ENCODE measurements at places on chromosomes 4 and X. TPM values are rescaled to one million over a fixed set of nuclear protein-coding genes. Genes with fewer than 3 reads are reported as not detected.

UCP1 gene
- not detected for total RNA-seq

PALLD gene
- 257 TPM for total RNA-seq

GRCh38 chr4:52659722-52660261, 691 bp upstream of the USP46 start:
- H3K4me1 ChIP-seq: peaks cover 34% of the 10 kb centered on the region
- H3K4me3 ChIP-seq: peak overlapping the region; percentile 81
- no peaks in the 10 kb centered on the region for H3K36me3 ChIP-seq
- peak overlapping the region; percentile 99 for H3K27ac ChIP-seq

DNA sequence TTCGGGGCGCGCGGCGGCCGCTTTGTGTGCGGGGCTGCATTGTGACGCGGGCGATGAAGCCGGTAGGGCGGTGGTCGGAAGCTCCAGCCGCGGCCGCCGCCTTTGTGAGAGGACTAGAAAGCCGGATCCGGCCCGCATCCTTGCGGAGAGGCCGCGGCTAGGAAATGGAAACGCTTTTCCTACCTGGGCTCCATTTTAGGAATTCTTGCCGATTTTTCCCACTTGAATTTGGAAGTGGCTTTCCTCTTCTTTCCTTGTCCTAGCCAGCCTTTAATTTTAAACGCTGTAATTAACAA, 708 bp downstream of the TMSB4X start:
- no peaks in the 10 kb centered on the region for H3K36me3 ChIP-seq
- no peak for DNase-seq
- peak overlapping the region; percentile 84 for H3K27ac ChIP-seq
- H3K4me3 ChIP-seq: peak overlapping the region; percentile 69

- DNase-seq: no peak
- H3K4me1 ChIP-seq: peaks cover 6% of the 10 kb centered on the region
- no peaks in the 10 kb centered on the region for H3K36me3 ChIP-seq
- H3K27ac ChIP-seq: no peak overlapping the region
- no peak overlapping the region for H3K4me3 ChIP-seq
- H3K27me3 ChIP-seq: no peaks in the 10 kb centered on the region
Measured at GRCh38 chrX:32599156-32599555, 612.2 kb downstream of the DMD start.

DNA sequence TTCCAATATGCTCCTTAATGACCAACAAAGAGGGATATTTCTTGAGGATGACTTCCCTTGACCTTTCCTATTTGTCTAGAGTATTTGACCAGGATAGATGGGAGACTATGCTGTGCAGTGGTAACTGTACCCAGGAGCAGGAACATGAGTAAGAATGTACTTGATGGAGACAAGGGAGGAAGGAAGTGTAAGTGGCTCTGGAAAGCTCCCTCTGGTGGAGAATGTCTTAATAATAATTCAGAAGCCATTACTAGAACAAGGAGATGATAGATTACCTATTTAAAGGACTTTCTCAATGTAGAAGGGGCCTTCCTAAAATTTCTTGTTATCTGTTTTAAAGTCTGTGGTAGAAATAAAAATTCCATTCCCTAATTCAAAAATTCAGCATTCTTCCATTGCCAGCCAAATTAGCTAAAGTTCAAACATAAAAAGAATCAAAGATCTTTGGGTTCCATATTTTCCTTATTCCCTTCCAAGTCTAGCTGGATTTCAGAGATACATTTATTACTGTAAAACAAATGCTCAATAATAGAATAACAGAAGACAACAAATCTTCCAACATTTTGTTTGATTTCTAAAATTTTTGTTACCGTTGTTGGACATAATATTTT, 83.8 kb downstream of the GRID2 start:
- H3K27ac ChIP-seq: no peak overlapping the region
- H3K4me1 ChIP-seq: no peaks in the 10 kb centered on the region
- H3K36me3 ChIP-seq: no peaks in the 10 kb centered on the region
- DNase-seq: no peak
- no peaks in the 10 kb centered on the region for H3K27me3 ChIP-seq

DNA sequence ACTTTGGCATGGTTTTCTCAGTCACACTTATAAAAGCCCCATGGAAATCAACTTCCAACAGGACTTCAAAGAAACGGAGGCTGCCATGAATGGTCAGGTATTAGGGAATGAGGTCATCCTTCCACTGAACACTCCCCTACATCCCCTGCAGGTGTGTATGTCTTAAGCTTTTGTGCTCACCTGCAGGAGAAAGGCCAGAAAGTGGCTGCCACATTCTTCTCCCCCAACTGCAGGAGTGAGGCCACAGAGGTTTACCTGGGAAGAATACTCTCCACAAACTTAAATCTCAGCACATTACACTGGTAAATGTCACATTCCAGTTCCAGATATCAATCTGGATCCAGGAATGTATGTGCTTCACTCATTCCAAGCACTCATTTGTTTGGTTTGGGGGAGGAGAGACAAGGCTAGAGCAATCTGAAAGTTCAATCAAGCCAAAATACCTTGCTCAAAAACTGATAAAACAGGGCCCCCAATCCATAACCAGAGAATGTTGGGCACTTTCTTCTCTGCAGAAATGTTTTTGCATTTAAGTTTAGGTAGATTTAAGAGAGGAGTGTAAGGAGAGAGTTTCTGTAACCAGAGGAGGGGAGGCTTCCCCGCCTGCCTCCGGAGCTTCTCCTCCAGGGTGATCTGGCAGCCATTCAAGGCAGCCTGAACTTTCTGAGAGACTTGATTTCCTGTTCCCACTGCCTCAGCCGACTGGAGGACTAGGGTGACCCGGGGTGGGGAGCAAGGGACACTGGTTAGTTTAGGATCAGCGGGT, 15.4 kb downstream of the FAM9C start:
- no peak overlapping the region for H3K4me3 ChIP-seq
- H3K4me1 ChIP-seq: no peaks in the 10 kb centered on the region
- peak overlapping the region; percentile 36 for H3K27ac ChIP-seq
- peak; percentile 15 for DNase-seq
- no peaks in the 10 kb centered on the region for H3K36me3 ChIP-seq

DNA sequence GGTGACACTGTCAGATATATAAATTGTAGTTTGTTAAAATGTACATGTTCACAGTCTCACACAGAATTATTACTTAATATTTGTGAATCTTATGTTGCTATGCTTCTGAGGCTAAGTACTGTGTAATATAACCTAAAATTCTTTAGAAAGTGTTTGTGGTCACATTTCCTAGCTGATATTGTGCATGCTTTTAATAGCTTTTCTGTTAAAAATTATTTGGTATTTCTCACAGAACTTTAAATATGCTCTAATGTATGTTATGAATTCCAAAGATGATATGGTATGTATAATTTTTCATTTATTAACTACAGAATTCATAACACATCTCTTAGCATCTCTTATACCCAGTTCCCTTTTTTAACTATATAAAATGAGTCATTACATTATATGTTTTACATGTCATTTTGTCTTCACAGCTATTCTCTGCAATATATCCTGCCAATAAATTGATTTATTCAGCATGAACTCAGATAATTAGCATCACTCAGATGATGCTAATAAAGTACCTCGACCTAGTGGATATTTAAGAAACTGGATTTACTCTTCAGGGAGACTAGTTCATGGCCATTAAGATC, 9.3 kb downstream of the PTPN13 start:
- no peak overlapping the region for H3K4me3 ChIP-seq
- no peak overlapping the region for H3K27ac ChIP-seq
- no peaks in the 10 kb centered on the region for H3K36me3 ChIP-seq
- no peaks in the 10 kb centered on the region for H3K27me3 ChIP-seq

DNA sequence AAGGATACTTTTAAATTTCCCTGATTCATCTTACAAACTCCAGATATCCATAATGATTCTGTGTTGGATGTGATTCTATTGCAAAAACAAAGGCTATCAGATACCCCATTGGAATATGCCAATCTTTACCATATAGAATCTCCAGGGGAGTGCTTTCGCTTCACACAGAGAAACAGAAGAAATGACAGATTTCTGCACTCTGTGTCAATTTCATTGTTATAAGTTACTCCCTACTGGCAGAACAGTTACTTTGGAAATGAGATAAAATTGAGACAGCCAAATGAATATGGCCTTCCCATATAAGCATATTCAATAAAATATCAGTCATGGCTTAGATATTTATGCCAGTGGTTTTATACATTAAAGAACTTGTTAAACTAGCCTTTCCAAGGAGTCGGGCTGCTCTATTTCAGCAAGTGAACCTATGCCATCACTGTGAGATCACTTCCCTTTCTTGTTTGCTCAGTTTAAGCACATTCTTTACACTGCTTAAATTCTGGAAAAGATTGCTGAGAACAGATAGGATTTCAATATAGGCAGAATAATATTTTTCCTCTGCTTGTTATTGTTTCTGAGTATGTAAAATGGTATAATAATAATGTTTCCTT, 127.5 kb upstream of the ANXA10 start:
- no peaks in the 10 kb centered on the region for H3K27me3 ChIP-seq
- no peak for DNase-seq
- H3K4me1 ChIP-seq: no peaks in the 10 kb centered on the region
- no peak overlapping the region for H3K4me3 ChIP-seq
- H3K27ac ChIP-seq: no peak overlapping the region

EMCN gene
- 12.9 TPM for total RNA-seq

- no peak overlapping the region for H3K27ac ChIP-seq
- no peaks in the 10 kb centered on the region for H3K27me3 ChIP-seq
- no peak overlapping the region for H3K4me3 ChIP-seq
- peaks cover 25% of the 10 kb centered on the region for H3K4me1 ChIP-seq
Measured at GRCh38 chr4:101237773-101238172, 109.6 kb downstream of the PPP3CA start.

DNA sequence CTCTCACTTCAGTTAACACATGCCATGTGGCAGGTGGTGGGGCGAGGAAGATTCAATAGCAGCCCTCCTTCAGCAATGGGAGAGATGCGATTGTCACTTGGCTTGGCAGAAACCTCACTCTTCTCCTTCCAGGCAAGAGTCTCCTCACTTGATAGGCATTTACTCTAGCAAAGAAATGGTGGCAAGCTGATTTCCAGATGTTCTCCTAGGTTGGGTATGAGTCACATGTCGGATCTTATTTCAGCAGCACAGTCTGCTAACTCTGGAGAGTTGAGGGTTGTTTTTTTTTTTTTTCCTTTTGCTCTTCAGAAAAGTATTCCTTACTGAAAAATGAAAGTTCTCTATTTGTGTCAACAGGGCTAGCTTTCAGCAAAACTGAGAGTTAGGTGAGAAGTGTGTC, 119.5 kb upstream of the CHRDL1 start:
- no peaks in the 10 kb centered on the region for H3K4me1 ChIP-seq
- DNase-seq: no peak
- no peak overlapping the region for H3K27ac ChIP-seq
- H3K27me3 ChIP-seq: no peaks in the 10 kb centered on the region
- H3K36me3 ChIP-seq: no peaks in the 10 kb centered on the region
- no peak overlapping the region for H3K4me3 ChIP-seq

DNA sequence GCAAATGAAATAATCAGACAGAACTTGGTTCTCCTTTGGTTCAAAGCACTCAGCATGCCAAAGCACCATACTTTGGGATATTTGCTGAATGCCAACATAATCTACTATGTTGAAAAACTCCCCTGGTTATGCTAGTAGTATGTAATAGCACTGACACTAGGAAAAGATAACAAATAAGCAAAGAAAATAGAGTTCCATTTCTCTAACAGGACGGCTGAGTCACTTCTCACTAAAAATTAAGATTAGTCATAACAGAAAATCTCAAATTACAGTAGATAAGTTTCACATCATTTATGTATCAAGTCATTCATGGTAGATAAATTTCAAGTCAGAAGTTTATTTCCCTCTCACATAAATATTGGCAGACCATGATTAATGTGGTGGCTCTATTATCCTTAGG, 17.9 kb downstream of the PDHA2 start:
- no peaks in the 10 kb centered on the region for H3K36me3 ChIP-seq
- no peak overlapping the region for H3K4me3 ChIP-seq
- H3K27ac ChIP-seq: no peak overlapping the region

- no peaks in the 10 kb centered on the region for H3K27me3 ChIP-seq
- no peak overlapping the region for H3K27ac ChIP-seq
- H3K36me3 ChIP-seq: no peaks in the 10 kb centered on the region
- H3K4me3 ChIP-seq: no peak overlapping the region
- no peaks in the 10 kb centered on the region for H3K4me1 ChIP-seq
Measured at GRCh38 chrX:64536736-64537135, 141.5 kb upstream of the MTMR8 start.

DNA sequence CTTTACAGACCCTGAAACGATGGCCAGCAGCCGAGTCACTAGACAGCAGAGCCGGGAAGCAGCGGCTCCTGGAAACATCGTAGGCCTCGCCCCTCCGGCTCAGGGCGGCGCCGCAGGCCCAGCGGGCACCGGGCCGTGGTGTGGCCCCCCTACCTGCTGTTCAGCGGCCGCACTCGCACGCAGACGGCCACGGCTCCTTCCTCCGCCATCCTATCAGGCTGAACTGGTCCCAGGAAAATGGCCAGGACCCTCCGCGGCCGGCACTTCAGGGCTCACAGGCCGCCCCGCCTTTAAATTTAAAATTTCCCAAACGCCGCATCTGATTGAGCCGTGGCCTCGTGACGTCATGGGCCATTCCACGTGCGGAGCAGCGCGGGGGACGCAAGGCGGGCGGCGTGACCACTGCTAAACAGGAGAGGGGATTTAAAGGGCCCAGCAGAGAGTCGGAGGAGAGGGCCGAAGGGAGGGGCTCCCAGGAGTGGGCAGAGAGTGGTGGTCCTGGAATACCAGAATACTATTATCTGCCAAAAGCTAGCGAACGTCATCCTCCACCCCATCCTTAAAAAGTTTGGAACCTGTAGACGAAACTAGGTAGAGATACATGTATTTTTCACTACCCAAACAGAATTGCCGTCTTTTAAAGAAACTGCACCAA, at the start of gene CENPE:
CENPE (minus strand) TSS at position 233 of the 655 bp plus-strand sequence; CDS start at position 209, 24 bp downstream.
- H3K36me3 ChIP-seq: no peaks in the 10 kb centered on the region
- H3K27ac ChIP-seq: peak within 1 kb of the TSS; percentile 54
- no peaks in the 10 kb centered on the region for H3K27me3 ChIP-seq
- peak; percentile 56 for DNase-seq

- H3K4me3 ChIP-seq: no peak overlapping the region
- no peak for DNase-seq
- no peaks in the 10 kb centered on the region for H3K4me1 ChIP-seq
- no peak overlapping the region for H3K27ac ChIP-seq
- H3K27me3 ChIP-seq: no peaks in the 10 kb centered on the region
Measured at GRCh38 chr4:8821151-8821950, 50.3 kb downstream of the HMX1 start.

- H3K27ac ChIP-seq: no peak overlapping the region
- H3K4me3 ChIP-seq: no peak overlapping the region
- H3K36me3 ChIP-seq: no peaks in the 10 kb centered on the region
Measured at GRCh38 chrX:41664908-41665307, 23.9 kb upstream of the GPR34 start.

DNA sequence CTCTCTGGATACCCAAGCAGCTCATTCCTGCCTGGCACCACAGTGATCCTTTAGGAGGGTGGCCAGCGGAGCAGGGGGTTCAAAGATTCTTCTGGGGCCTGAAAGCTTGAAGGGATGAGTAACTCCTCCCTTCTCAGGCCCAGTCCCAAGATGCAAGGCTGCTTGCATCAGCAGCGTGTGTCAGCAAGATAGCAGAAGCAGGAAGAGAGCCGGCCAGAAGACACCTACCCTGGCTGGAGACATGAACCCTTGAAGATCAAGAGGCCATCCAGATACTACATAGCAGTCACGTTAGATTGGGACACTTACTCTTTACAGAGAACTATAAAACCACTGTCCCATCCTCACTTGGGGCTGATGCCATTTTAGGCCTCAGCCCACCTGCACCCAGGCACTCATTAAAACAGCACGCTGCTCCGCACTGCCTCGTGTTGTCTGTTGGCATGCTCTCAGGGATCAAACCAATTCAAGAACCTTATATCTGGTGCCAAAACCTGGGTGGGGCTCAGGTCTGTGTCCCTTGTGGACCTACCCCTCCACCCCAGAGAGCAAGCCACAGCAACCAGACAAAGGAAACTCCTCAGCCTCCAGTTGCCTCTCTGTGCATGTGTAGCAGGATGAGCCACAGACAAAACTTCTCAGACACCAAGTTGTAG, 6.5 kb downstream of the UGT2B17 start:
- DNase-seq: no peak
- H3K36me3 ChIP-seq: no peaks in the 10 kb centered on the region
- H3K27ac ChIP-seq: no peak overlapping the region
- no peaks in the 10 kb centered on the region for H3K27me3 ChIP-seq
- no peak overlapping the region for H3K4me3 ChIP-seq

Measured in gastrocnemius medialis (tissue), 4 donors.